Stimulated activated CD8-positive, alpha-beta memory T cell treated with anti-CD3 and anti-CD28 coated beads, Interleukin-4, amount 100 ng/mL, for 4 hours (primary cell): ENCODE measurements at places on chromosomes 5 and 9.
A peak's percentile ranks its signal among the peaks of the same experiment; 100 is the strongest.

GRCh38 chr5:95617057-95617456 lies 2.8 kb upstream of the GPR150 start:
- no peak for DNase-seq

GRCh38 chr5:132506094-132506692 lies 15.6 kb upstream of the IRF1 start:
- no peak for DNase-seq

GRCh38 chr5:53361708-53362107 lies 118.7 kb upstream of the FST start:
- DNase-seq, result no peak

DNA sequence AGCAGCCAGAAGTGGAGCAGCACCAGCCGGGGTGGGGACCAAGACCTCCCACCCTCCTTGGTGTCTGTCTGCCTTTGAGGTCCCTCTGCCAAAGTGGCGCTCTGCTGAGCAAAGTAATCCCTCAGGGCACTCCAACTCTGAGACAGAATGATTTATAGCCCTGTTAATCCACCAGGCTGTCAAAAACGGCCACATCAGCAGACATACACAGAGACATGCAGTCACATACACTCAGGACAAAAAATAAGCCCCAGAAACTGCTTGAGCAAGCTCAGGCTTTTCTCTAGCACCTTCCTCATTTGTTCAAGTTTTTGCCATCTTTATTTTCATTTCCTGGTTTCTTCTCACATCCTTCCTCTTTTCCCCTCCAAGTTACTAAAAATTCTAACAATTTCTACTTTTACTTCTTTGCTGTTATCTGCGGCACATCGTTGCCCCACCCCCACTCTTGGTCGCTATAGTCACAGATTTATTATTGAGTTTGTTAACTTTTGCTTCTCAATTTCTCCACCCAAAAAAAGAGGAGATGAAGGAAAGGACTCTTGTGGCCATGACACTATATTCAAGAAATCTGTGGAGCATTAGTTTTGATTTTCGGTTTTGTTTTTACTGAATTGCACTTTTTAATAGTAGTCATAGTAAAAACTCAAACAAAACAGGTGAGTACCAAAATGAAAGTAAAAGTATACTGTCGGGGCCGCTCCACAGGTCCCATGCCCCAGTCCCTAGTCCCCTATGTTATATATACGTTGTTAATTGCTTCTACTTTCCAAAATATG lies 17.4 kb upstream of the ADRB2 start:
- DNase-seq, result no peak

DNA sequence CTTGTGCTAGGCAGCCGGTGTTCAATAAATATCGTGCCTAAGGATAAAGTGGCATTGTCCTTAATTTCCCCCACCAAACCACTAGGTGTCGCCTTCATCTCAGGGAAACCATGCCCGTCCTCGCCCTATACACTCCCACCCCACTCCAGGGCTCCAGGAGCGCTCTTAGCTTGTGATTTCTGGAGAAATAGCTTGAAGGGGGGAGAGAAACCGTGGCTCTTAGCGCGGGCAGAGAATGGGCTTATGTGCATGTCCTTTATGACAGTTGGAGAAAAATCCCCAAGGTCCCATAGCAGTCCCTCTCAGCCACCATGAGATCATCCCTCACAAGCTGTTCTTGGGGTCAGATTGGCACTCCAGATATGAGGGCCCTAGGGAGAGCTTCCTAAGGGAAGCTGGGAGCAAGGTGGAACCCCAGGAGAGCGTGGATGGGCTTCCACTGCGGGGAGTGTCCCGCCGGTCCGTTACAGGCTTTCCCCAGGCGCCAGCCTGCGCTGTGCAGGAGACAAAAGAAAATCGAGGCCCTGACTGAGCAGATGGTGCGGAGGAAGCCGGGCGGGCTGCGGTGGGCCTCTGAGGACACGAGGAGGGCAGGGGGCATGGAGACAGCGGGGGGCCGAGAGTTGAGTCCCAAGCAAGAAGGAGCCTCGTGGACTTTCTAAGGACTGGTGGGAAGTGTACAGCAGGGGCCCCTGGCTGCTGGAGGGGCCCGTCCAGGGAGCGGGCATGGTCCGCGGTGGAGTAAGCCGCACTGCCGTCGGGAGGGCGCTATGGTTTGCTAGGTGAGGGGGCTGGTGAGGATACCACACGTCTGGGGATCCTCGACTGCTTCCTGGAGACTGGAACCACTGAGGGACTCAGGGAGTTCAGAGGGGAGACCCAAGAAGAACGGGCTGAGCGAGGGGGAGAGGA lies 750 bp upstream of the NPR2 start:
- peak; percentile 21 for DNase-seq

- no peak for DNase-seq
These were observed 44.7 kb upstream of the TMEM215 start for GRCh38 chr9:32738501-32739172.

DNA sequence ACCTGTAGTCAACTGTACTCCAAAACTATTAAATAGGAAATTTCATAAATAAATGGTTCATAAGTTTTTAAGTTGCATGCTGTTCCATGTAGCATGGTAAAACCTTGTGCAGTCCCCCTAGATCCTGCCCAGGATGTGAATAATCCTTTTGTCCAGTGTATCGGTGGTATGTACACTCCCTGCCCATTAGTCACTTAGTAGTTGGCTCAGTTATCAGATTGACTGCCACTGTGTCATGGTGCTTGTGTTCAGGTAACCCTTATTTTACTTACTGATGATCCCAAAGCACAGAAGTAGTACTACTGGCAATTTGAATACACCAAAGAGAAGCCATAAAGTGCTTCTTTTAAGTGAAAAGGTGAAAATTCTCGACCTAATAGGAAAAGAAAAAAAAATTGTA lies 134.2 kb downstream of the RNF180 start:
- DNase-seq, result no peak

DNA sequence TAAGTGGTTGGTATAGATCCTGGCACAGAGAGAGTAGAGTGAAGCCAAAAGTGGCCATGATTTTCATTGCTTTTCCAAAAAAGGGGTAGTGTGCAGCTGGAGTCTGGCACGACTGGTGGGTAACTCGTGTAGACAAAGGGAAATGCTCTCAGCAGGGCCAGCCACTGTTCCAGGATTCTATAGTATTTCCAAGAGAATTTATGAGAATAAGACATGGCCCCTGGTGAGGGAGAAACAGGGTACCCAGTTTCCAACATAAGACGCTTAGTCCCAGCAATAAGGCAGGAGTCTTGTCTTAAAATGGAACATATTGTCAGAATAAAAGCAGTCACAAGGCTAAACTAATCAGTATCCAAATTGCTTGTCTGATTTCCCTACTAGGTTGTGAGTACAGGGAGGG lies 52.1 kb downstream of the NMUR2 start:
- DNase-seq, result no peak

DNA sequence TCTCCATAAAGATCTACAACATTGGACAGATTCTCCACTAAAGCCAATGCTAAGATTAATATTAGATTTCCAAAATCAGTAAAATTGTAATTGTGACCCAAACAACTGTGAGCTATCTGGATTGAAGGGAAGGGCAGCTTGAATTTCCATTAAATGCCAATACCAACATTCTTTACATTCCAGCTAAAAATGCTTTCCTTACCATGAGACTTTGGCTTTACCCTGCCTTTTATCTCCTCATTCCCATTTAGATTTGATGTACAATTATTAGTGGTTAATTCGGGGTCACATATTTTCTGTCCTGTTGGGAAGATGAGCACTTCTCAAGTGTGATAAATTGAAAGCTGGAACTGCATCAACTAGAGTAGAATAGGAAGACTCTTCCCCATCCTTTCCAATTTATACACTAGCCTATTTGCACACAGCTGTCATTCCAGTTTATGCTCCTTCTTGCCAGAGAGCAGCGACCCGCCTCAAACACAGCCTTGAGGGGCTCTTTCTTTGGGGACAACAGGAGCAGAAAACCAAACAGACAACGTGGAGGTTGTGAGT lies 33.1 kb upstream of the MYOT start:
- no peak for DNase-seq

- DNase-seq, result no peak
These were observed 19.6 kb upstream of the HTR1A start for GRCh38 chr5:63981864-63982263.

DNA sequence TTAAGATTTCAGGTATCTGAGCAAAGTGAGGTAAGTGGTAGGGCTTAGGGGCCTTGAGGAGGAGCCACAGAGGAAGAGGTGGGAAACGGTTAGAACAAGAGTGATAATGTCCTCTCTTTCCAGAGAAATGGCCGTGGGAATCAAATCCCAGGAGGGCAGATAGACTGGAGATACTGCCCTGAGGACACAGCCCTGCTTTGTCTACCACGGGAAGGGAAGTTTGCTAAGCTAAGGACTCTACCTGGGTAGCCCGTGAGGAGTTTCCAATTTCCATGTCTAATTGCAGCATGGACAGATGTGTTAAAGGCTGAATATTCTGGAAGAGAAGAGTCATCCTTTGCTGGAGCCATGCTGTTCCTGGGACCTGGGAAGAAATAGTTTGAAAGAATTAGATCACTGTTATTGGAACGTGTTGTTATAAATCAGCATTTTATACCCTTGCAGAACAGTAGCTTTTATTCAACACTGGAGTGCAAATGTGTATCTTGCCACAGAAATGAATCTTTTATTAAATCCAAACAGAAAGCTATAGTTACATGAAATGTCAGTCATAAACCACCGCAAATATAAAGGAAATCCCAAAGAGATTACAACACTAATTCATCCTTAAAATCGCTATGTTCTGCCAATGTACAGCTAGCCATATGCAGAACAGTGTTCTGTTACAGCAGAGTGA lies 133.2 kb upstream of the LHFPL2 start:
- DNase-seq, result no peak

DNA sequence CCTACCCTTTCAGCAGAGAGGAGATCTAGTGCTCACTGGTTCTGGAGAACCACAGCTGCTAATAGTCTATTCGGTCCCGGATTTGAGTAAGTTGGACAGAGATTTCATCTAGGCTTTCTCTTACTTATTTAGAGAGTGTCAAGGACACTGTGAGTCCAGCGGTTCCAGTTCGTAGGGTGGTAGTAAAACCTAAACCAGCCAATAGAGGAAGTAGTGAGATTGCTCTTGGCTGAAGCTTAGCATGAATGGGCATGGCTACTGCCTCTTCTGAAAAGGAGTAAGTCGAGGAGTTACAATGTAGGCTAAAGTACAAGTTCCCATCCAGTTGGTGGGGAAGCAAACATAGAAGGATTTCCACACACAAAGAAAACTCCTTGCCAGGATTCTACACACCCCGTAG lies 109.6 kb upstream of the MOCS2 start:
- DNase-seq, result no peak

DNA sequence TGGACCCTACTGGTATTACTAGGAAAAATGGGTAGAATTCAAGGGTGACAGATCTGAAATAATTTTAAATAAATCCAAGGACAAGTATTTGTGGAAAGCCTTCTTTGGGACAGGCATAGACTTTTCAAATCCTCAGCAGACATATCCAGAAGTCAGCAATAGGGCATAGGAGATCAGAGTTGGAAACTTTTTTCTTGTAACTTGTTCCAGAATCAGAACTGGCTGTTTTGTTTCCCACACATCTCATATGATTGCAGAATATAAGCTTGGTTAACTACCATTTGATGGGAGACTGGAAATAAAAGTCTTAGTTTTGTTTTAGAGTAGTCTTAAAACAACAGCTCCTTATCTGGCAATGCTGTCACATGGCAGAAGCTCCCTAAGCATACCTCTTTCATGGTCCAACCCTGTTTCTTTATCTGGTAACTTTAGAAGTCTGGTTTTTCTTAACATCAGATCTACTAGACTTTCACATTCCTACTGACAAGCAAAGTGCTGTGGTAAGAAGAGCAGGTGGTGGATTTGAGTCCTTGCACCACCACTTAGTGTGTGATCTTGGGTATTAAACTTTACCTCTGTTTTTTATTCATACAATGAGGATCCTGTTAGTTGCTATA lies 25.1 kb downstream of the XRCC4 start:
- no peak for DNase-seq

DNA sequence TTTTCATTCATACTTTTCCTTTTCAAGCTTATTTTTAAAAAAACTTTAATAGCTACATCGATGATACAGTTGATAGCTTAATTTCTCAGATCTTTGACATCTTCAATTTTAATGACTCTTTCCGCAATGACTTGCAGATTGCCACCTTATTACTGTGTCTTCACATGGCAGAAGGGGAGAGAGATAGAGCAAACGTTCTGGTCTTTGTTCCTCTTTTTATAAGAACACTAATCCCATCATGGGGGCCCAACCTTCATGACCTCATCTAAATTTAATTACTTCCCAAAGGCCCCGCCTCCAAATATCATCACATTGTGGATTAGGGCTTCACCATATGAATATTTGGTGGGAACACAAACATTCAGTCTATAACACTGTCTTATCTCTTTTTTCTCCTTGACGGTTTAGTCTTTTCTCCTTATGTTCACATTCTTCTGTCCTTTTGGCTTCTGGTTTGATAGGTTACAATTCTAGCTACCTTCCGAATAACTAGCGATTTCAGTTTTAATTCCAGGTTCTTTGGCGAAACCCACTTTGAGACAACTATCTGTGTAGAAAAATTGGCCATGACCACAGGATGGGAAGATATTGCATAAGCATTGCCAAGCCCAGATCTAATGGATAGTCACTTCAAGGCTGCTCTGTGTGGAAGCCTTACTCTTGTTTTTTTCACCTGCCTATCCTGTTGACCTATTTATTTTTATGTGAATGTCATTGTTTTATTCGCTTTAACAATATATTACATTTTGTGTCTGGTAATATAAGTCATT lies 5.0 kb downstream of the ZNF189 start:
- DNase-seq, result no peak

- DNase-seq, result no peak
These were observed 5.1 kb upstream of the TERT start for GRCh38 chr5:1299961-1300360.

DNA sequence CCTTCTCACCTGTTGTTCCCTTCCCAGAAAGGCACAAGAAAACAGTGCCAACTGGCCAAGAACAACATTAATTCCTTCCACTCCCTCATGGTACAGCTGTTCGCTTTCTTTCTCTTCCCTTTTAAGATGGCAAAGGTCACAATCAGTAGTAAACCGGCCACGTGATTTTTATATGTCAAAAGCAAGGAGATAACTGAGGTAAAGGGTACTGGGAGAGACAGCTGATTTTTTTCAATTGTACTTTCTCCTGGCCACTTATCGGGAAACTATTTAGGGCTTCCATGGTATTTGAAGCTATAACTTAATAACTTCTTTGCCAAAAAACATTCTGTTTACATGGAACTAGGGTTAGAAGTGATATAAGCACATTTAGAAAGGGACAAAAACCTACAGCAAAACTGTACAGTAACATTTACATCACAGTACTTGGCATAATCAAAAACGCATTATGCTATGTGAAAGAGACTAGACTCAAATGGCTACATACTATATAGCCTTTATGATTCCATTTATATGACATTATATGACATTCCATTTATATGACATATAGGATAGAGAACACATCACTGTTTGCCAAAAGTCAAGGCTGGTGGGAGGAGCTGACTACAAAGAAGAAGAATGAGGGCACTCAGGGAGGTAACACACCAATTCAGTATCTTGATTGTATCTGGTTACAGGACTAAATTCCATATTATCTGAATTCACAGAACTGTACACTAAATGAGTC lies 24.8 kb downstream of the PLPP1 start:
- DNase-seq, result no peak

- DNase-seq, result no peak
These were observed 194.9 kb downstream of the C9orf152 start for GRCh38 chr9:110013064-110013463.

- no peak for DNase-seq
These were observed 38.7 kb downstream of the NKX2-5 start for GRCh38 chr5:173196133-173196952.
